ENCODE measurements at places on chromosomes 1 and 21. TPM values are rescaled to one million over a fixed set of nuclear protein-coding genes. Genes with fewer than 3 reads are reported as not detected.

The SLC45A1 gene
- 0.30 TPM for total RNA-seq

The OR2T2 gene
- total RNA-seq: not detected

The IGFN1 gene
- total RNA-seq: 0.05 TPM

The TCP10L gene
- not detected for total RNA-seq

The FAM43B gene
- total RNA-seq: not detected

DNA sequence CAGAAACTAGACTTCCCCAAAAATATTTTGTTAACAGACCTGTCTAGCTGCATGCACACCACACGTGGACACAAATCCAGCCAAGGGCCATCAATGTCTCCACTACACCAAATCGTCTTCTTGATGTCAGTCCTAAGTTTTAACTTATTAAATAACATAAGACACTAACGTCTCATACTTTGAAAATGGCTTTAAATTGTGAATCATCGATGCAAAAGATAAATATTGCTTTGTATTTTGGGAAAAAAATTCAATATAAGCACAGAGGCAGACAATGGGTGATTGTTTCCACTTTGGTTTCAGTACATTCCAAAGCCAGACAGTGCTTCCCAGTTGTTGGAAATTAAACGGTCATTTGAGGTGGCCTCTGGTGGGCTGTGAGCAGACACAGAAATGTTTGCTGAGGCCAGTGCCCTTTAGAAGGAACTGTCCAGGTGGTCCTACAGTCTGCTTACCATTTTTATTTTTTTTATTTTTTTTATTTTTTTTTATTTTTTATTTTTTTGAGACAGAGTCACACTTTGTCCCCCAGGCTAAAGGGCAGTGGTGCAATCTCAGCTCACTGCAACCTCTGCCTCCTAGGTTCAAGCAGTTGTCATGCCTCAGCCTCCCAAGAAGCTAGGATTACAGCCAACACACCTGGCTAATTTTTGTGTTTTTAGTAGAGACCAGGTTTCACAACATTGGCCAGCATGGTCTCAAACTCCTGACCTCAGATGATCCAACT, 1.8 kb upstream of the KIAA2013 start:
- DNase-seq: no peak
- H3K4me1 ChIP-seq: peaks cover 26% of the 10 kb centered on the region
- peaks cover 18% of the 10 kb centered on the region for H3K36me3 ChIP-seq
- H3K27me3 ChIP-seq: no peaks in the 10 kb centered on the region
- no peak overlapping the region for H3K4me3 ChIP-seq
- no peak overlapping the region for H3K27ac ChIP-seq

GRCh38 chr1:201619513-201619912, 80.6 kb downstream of the NAV1 start:
- H3K4me1 ChIP-seq: peaks cover 23% of the 10 kb centered on the region
- no peak for DNase-seq
- no peak overlapping the region for H3K27ac ChIP-seq
- no peaks in the 10 kb centered on the region for H3K36me3 ChIP-seq

GRCh38 chr1:182872881-182873280, 33.7 kb downstream of the DHX9 start:
- H3K27me3 ChIP-seq: no peaks in the 10 kb centered on the region
- no peaks in the 10 kb centered on the region for H3K4me1 ChIP-seq
- no peak overlapping the region for H3K4me3 ChIP-seq
- peaks cover 100% of the 10 kb centered on the region for H3K36me3 ChIP-seq
- no peak for DNase-seq
- H3K27ac ChIP-seq: peak overlapping the region; percentile 10

GRCh38 chr1:12097321-12097720, 34.2 kb downstream of the TNFRSF8 start:
- H3K27me3 ChIP-seq: no peaks in the 10 kb centered on the region
- H3K4me1 ChIP-seq: peaks cover 5% of the 10 kb centered on the region
- DNase-seq: no peak
- H3K27ac ChIP-seq: no peak overlapping the region
- no peaks in the 10 kb centered on the region for H3K36me3 ChIP-seq
- no peak overlapping the region for H3K4me3 ChIP-seq

DNA sequence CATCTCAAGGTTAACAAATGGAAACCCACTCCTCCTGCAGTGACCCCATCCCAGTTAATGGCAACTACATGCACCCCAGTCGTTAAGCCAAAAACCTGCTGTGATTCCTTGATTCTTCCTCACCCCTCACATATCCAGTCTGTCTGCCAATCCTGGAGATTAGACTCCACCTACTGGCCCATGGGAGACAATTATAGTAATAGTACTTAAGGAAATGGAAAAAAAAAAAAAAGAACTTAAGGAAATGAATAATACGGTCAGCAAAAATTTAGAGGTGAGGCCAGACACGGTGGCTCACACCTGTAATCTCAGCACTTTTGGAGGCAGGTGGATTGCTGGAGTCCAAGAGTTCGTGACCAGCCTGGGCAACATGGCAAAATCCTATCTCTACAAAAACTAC, 7.0 kb downstream of the NOL9 start:
- no peak overlapping the region for H3K27ac ChIP-seq
- DNase-seq: peak; percentile 17
- no peak overlapping the region for H3K4me3 ChIP-seq
- no peaks in the 10 kb centered on the region for H3K27me3 ChIP-seq
- peaks cover 90% of the 10 kb centered on the region for H3K36me3 ChIP-seq
- H3K4me1 ChIP-seq: no peaks in the 10 kb centered on the region

DNA sequence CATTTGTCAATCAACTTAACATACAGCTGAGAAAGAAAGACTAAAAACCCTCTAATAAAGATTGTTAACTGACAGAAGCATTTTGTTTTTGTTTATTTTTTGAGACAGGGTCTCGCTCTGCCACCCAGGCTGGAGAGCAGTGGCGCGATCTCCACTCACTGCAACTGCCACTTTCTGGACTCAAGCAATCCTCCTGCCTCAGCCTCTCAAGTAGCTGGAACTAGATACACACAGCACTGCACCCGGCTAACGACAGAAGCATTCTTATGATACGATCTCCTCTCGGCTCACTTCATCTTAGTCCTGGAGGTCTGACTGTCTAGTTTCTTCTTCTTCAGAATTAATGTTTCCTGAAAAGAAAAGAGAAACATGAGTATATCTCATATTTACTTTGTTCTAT, 23.5 kb downstream of the RSPH1 start:
- DNase-seq: no peak
- H3K27ac ChIP-seq: no peak overlapping the region
- no peak overlapping the region for H3K4me3 ChIP-seq
- H3K36me3 ChIP-seq: no peaks in the 10 kb centered on the region
- peaks cover 12% of the 10 kb centered on the region for H3K4me1 ChIP-seq

DNA sequence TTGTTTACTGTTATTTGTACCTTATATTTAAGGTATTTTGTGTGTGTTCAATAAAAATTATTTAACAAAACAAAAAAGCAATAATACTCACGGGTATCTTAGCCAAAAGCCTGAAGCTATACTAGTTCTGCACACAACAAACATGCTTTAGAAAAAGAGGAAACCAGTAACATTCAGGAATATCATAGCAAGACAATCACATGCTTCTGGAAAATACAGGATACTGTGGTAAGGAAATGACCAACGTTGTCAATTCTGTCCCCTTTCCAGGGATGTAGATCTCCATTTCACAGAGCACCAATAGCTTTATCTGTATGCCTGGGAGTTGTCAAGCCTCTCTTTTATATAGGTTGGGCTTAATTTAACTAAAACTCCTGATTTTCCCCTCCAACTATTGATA, 288.4 kb downstream of the SMYD3 start:
- no peak overlapping the region for H3K4me3 ChIP-seq
- no peaks in the 10 kb centered on the region for H3K36me3 ChIP-seq
- H3K4me1 ChIP-seq: peaks cover 12% of the 10 kb centered on the region
- no peak for DNase-seq
- H3K27me3 ChIP-seq: no peaks in the 10 kb centered on the region

- no peaks in the 10 kb centered on the region for H3K4me1 ChIP-seq
- H3K27me3 ChIP-seq: no peaks in the 10 kb centered on the region
- H3K36me3 ChIP-seq: no peaks in the 10 kb centered on the region
- DNase-seq: no peak
- no peak overlapping the region for H3K27ac ChIP-seq
These were observed 62.5 kb downstream of the SLC16A1 start for GRCh38 chr1:112893288-112894009.

GRCh38 chr1:50505427-50505826, 82.2 kb upstream of the DMRTA2 start:
- peaks cover 6% of the 10 kb centered on the region for H3K36me3 ChIP-seq
- no peaks in the 10 kb centered on the region for H3K4me1 ChIP-seq
- no peak for DNase-seq

DNA sequence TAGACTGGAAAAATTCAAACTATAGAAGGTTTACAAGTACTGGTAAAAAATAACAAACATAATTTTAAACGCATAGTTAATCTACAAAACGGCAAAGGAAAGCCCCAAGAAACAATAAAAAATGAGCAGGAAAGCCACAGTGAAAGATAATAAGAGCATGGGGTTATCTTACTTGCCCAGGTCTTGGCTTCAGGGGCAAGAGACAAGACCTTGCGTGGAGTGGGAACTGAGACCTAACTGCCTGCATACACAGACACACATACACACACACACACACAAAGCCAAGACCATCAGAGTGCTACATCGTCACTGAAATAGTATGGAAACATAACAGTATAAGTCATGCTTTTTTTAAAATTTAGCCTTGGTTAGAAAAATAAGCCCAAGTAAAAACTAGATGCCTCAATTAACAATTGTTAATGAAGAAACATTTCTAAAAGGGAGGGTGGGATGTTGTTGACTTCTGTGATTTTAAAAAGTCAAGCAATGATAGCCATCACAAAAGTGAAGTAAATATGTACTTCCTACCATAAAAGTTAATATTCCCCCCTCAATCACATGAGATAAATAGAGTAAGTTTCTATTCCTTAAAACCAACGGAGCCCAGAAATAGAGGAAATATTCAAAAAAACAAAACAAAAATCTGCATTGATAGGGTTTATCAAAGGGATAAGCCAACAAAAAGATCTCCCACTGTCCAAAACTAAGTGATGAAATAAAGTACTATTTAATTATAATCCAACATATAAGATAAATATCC, 29.4 kb upstream of the CRP start:
- peaks cover 7% of the 10 kb centered on the region for H3K36me3 ChIP-seq
- H3K4me3 ChIP-seq: no peak overlapping the region
- no peak overlapping the region for H3K27ac ChIP-seq

- H3K4me3 ChIP-seq: no peak overlapping the region
- no peaks in the 10 kb centered on the region for H3K36me3 ChIP-seq
- no peaks in the 10 kb centered on the region for H3K27me3 ChIP-seq
- H3K4me1 ChIP-seq: no peaks in the 10 kb centered on the region
These were observed 30.4 kb downstream of the CTH start for GRCh38 chr1:70441392-70442035.

DNA sequence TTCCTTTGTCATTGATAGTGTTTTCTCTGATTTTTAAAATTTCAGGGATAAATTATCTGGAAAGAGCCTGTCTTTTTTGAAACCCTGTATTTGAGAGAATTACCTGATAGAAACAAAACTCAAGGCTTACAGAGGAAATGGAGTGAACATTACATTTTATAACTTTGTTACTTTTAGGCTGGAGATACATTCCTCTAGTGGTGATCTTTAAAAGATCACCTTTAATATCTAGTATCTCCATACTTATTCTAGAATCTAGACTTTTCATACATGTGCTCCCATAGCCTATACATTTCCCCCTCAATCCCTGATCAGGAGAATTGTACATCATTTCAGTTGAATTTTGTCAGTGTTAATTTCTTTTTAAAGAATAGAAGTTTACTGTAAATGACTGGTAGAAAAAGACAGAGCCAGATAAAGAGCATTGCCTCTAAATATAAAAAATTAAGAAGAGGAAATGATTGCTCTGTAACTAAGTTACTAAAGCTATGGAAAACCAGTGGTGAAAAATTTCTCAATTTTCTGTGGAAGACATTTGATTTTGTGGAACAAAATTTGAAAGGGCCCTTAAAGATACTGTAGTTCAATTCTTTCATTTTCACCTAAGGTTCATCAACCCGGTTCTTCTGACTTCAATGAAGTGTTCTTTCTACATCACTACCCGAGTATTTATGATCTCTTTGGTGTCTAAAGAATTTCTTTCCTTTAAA, 33.7 kb downstream of the RASAL2 start:
- peaks cover 41% of the 10 kb centered on the region for H3K4me1 ChIP-seq
- H3K36me3 ChIP-seq: no peaks in the 10 kb centered on the region
- H3K4me3 ChIP-seq: peak overlapping the region; percentile 60
- no peak for DNase-seq

GRCh38 chr1:3012456-3013291, 8.6 kb upstream of the ACTRT2 start:
- no peak for DNase-seq
- no peak overlapping the region for H3K4me3 ChIP-seq
- no peaks in the 10 kb centered on the region for H3K4me1 ChIP-seq
- no peaks in the 10 kb centered on the region for H3K27me3 ChIP-seq

DNA sequence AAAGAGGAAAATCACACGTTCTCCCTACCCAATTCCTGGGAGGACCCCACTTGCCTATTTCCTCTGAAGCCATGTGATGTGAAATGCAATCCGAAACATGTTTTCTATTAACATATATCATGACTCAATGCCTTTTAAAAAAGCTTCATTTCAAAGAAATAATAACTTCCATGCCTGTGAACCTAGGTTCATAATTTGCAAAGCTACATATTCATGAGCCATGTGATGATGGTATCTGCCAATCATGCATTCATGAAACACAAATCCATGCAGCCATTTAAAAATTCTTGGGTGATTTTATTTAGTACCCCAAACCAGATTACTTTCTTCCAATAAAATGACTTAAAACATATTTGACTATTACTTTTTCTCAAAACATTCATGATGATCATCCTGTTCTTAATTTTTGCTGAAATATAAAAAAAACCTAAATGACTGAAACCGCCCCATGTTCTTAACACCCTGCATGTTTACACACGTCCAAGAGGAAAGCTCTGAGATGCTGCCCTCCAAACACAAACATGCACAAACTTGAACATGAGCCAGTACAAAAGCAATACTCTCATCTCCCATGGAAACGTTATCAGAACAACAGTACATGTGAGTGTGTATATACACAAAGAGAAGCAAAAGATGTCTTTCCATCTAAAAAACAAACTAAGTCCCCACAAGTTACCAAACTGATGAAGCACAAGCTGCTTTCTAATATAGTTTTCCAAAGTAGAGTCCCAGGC, 140.1 kb downstream of the TGFBR3 start:
- no peak for DNase-seq
- H3K27ac ChIP-seq: no peak overlapping the region
- H3K4me3 ChIP-seq: no peak overlapping the region
- peaks cover 18% of the 10 kb centered on the region for H3K36me3 ChIP-seq
- peaks cover 37% of the 10 kb centered on the region for H3K4me1 ChIP-seq

- peak overlapping the region; percentile 36 for H3K27ac ChIP-seq
- peak; percentile 60 for DNase-seq
- H3K4me1 ChIP-seq: peaks cover 14% of the 10 kb centered on the region
These were observed 189.4 kb upstream of the PALMD start for GRCh38 chr1:99456536-99456935.
